Fibroblast of mammary gland (primary cell): ENCODE measurements at places on chromosomes 12 and 14.

GRCh38 chr12:6769666-6770065 is 2.7 kb upstream of the LAG3 start:
- DNase-seq, result no peak

GRCh38 chr12:93925585-93926205 is 222.7 kb upstream of the PLXNC1 start:
- DNase-seq, result no peak

- DNase-seq, result peak; percentile 70
Measured at GRCh38 chr14:68788996-68789820, 3.7 kb downstream of the ZFP36L1 start.

GRCh38 chr12:21296751-21297406 is 37.8 kb downstream of the SLCO1A2 start:
- peak; percentile 19 for DNase-seq

- DNase-seq, result no peak
Measured at GRCh38 chr12:128976120-128976738, 123.0 kb downstream of the GLT1D1 start.

DNA sequence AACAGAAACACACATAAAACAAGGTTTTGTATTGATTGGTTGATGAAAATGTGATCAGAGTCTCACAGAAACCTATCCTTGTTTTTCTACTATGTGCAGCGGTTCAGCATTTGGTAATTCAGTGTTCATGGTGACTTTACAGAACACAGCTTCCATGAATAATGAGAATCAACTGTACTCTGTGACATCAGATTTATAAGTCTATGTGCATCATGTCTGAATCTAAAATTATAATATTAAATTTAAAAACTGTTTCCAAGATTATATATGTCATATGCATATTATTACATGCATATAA is 104.3 kb downstream of the SLC16A7 start:
- no peak for DNase-seq

GRCh38 chr12:50517421-50518048 is 12.8 kb downstream of the DIP2B start:
- peak; percentile 31 for DNase-seq

DNA sequence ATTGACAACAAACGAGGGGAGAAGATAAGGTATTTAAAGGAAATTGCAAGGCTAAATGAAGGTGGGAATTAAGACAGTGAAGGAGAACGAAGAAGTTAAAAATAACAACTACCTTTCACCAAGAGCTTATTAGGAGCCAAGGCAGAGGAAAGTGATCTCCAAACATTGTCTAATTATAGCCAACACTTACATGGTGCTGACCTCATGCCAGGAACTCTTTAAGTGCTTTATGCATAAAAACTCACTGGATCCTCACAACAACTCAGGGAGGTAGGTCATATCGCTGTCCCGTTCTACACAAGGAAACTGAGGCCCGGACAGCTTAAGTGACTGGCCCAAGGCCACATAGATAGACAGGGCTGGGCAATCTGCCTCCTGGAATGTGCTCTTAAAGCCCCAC is 19.5 kb downstream of the TAMALIN start:
- DNase-seq, result no peak

GRCh38 chr12:94143438-94143837 is 4.9 kb upstream of the PLXNC1 start:
- DNase-seq, result no peak

GRCh38 chr14:91084516-91084915 is 24.1 kb upstream of the RPS6KA5 start:
- no peak for DNase-seq

DNA sequence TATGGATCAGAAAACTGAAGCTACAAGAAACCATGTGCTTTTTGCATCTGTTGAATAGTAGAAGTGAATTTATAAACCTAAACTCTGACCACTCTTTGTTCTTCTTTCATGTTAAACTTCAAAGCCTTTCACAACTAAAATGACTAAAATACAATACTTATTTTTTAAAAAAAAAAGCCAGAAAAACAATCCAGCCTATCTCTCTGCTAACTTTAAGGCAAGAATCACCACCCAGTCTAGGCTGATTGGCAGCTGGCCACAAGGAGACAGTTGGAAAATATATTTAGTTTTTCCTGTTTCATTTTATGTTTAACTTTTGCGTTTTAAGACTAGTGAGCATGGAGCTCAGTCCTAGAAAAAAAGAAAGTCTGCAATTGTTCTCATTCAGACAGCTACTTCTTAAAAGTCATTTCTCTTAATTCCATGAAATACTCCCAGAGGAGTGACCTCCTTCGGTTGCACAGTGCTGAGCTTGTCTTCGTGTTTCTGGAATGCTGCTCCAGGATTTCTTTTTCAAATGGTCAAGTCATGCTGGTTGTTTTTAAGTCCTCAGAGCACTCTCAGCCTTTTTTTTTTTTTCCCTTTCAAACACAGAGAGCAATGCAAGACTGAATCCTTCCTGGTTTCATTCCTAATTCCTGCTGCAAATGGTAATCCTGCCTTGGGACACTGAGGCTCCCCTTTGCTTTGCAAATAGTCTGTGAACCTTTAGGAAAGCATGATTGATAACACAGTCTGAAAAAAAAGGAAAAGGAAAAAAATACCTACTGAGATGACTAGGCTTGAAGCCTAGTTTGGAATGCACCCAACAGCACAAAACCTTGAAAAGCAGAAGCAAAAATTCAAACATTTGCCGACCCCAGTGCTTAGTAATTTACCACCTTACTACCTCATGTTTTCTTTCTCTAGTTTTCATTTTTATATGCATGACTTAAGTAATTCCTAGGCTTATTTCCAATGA is 233.3 kb upstream of the DAAM1 start:
- no peak for DNase-seq

- DNase-seq, result no peak
Measured at GRCh38 chr14:97319691-97320090, 522.5 kb downstream of the VRK1 start.

GRCh38 chr12:93879476-93880421 is 202.6 kb downstream of the CRADD start:
- peak; percentile 53 for DNase-seq
